Dermis microvascular lymphatic vessel endothelial cell (primary cell): ENCODE measurements at places on chromosomes 3 and 15. TPM values are rescaled to one million over a fixed set of nuclear protein-coding genes. Genes with fewer than 3 reads are reported as not detected.

The SCG5 gene
- 0.39 and 0.51 TPM in 2 replicates for total RNA-seq

- no peak for DNase-seq
Measured at GRCh38 chr3:171219258-171219657, 192.7 kb upstream of the SLC2A2 start.

GRCh38 chr3:138033202-138033691 lies 23.3 kb downstream of the CLDN18 start:
- no peak for DNase-seq

DNA sequence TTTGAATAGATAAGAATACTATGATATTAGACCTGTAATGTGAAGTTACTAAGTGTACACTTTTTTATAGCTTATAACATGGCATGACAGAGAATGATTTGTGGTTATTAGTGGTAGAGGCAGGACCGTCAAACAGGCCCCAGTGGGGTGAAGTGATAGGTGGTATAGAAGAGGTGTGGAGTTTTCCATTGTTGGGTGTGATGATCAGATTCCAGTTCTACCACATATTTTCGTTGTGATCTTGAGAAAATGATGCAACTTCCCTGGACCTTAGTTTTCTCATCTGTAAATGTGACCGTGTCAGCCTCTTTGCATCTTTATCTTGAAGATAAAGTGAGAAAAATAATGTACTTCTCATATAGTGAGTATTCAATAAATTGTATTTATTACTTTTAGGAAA lies 30.3 kb upstream of the UTS2B start:
- no peak for DNase-seq

The LYZL4 gene
- total RNA-seq: not detected in 2 replicates

GRCh38 chr3:47863391-47864128 lies 60.6 kb downstream of the DHX30 start:
- no peak for DNase-seq

- no peak for DNase-seq
Measured at GRCh38 chr3:160616716-160617115, 51.3 kb upstream of the KPNA4 start.

GRCh38 chr3:78792733-78793132 lies 975.1 kb downstream of the ROBO1 start:
- no peak for DNase-seq

- no peak for DNase-seq
Measured at GRCh38 chr3:113140876-113141275, 70.5 kb upstream of the BOC start.

The RARRES1 gene
- total RNA-seq: 1.7 and 3.4 TPM in 2 replicates

- no peak for DNase-seq
Measured at GRCh38 chr15:98683831-98684230, 35.5 kb downstream of the IGF1R start.

The WNT7A gene
- total RNA-seq: not detected in 2 replicates

The CEMIP gene
- 0.26 and 0.38 TPM in 2 replicates for total RNA-seq

DNA sequence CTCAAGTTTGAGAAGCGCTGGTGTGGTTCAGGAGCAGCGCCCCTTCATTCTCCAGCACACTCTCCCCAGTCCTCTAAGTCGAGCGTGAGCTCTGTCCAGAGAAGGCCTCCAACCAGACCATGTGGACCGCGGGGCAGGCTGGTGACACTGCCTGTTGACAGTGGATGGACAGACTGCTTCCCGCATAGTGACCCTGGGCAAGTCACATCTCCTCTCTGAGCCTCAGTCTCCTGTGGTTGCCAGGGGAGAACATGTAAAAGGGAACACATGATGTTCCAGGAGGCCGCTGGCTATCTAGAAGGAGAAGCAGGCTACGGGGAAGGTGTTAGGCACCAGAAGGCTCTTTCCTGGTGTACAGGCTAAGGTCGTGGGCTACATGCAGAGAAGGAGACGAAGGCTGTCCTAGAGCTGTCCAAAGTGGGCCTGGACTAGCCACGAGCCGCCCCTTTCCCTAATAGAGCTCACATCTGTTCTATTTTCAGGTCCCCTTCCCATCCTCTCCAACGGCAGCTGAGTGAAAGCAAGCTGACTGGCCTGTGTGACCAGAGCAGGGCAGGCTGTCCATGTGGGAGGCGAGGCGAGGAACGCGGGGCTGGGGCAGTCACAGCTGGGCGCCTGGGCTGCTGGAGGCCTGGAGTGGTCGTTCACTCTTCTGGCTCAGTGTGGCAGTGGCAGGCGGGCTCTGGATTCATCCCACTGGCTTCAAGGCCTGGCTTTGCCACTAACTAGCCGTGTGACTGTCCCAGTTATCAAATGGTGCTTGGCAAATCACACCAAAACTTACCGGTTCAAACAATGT lies 11.1 kb downstream of the ISG20 start:
- no peak for DNase-seq

DNA sequence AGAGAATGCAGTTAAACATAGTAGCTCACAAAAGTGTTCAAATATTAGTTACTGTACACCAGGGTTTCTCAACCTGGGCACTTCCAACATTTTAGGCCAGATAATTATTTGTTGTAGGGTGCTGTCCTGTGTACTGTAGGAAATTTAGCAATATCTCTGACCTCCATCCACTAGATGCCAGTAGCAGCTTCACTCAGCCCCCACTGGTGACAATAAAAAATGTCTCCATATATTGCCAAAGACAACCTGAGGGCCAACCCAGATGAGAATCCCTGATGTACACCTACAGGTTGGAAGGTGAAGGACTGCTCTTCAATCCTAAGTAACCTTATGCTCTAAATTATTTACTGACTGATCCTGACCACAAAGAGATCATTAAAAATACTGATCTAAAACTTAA lies 32.5 kb downstream of the DCUN1D1 start:
- DNase-seq: no peak

The TF gene
- total RNA-seq: 0.13 TPM in 2 replicates

The SOX14 gene
- not detected in 2 replicates for total RNA-seq

The TMEM45A gene
- total RNA-seq: 10.7 and 21.6 TPM in 2 replicates

- DNase-seq: no peak
Measured at GRCh38 chr3:46662771-46663551, 30.5 kb downstream of the ALS2CL start.

DNA sequence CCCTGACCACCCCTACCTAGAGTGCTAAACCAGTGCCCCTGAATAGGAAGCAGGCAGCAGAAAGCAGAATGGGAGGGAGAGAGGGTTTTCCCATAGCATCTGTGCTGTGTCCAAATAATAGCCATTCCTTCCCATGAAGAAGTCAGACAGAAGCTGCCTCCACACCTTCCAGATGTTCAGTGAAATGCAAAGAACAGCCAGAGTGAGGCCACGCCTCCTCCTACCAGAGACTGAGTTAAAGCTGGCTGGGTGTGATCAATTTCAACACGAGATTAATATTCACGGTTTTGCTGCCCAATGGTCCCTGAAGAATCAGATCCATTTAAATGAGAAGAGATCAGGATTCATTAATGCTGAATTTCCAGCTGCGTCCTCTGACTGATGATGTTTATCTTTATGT lies 111.8 kb downstream of the SRGAP3 start:
- no peak for DNase-seq

DNA sequence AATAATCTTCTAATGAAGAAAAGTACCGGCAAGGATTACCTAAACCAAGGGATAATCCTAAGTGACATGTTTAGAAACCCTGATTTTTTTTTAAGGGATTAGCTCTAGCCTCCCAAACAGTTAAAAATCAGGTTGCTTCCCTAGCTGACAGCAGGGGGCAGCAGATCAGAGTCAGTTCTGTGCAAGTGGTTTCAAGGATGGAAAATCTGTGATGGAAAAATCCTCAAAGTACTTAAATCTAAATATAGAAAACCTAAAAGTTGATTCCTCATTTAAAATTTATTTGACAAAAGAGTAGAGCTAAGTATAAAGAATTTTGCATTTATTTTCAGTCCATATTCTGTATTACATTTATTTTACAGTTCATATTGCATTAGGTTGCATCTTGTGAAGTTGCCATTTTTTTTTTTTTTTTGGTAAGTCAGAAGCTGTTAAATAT lies 107.6 kb downstream of the PEX5L start:
- DNase-seq: peak; percentile 42

The MCTP2 gene
- 6.8 and 7.0 TPM in 2 replicates for total RNA-seq

The CAPN3 gene
- total RNA-seq: 0.13 and 0.76 TPM in 2 replicates

DNA sequence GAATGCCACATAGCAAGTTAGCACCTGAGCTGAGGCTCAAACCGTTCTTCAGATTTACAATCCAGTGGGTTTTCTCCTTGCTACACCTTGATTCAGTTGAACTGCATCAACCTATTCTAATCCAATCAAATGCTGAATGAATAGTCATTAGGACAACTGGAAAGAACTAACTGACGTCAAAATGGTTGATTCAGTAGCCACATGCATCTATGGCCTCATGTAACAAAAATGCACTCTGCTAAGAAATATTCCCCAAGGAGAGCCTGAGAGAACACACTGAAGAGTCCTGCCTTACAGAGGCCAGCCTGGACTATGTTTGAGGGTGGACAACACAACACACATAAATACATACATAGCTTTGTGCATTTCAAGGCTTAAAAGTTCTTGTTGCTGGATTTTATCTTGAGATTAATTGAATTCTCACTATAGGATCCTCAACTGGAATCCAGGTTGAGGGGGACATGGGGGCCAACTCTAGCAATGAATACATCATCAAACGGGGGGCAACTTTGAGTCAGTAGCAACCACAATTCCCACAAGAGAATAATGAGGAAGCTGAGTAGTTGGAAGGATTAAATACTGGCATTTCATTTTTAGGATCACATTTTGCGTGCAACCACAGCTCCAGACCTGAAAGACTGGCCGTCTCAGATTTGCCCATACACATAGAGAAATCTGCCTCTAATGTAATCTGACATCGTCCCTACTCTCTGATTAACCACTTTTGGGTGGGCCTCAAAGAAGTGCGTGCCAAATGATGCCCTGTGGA lies 280.2 kb upstream of the ICE2 start:
- DNase-seq: no peak

- no peak for DNase-seq
Measured at GRCh38 chr3:141093397-141093796, 42.2 kb downstream of the SPSB4 start.

The SNTN gene
- not detected in 2 replicates for total RNA-seq

DNA sequence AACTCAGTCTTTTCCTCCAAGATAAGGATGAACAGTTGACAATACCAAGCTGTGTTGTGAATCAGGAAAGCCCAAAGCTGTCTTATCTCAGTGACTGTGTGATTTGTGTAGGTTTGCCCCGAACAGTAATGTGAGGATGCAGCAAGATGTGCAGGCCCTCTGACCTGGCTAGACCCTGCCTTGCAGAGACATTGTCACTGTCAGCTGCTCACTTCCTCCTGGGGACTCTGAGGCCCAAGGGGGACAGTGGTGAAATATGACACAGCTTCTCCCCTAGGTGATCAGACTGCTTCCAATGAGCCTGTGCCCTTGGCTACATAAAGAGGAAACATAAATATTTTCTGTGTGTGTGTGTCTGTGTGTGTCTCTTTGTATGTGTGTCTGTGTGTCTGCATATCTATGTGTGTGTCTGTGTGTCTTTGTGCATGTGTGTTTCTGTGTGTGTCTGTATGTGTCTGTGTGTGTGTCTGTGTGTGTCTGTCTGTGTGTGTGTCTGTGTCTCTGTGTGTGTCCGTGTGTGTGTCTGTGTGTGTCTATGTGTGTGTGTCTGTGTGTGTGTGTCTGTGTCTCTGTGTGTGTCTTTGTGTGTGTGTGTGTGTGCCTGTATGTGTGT lies 21.7 kb downstream of the LRRK1 start:
- no peak for DNase-seq

- no peak for DNase-seq
Measured at GRCh38 chr3:68088216-68088615, 433.8 kb upstream of the SUCLG2 start.

DNA sequence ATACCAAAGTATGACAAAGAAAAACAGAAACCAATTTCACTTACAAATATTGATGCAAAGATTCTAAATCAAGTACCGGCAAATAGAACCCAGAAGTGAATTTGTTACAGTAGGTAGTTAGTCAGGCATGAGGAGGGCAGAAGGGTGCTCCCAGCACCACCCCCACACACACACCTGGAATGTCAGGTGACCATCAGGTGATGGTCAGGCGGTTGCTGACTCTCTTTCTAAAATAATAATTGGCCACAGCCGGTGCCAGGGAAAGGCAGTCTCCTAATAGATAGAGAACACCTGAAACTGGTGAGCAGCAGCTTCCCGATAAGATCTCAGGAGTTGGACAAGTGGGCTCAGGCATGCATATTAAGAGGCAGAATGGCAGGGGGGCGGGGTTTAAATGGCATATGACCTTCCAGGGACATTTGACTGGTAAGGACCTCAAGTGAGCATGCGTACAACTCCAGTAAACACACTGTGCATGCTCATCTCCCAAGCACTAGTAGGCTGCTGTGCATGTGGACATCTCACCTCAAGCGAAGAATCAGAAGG lies 131.1 kb downstream of the ANO10 start:
- DNase-seq: no peak

The ABHD6 gene
- 15.0 and 28.7 TPM in 2 replicates for total RNA-seq

The COL6A6 gene
- total RNA-seq: not detected in 2 replicates

GRCh38 chr3:131704098-131704497 lies 201.3 kb upstream of the MRPL3 start:
- DNase-seq: no peak

The ROPN1B gene
- total RNA-seq: not detected in 2 replicates
